ENCODE measurements at places on chromosomes 3 and 15.

- no peak for DNase-seq
These were observed 121.0 kb downstream of the PDZRN3 start for GRCh38 chr3:73503781-73504180.

- no peak for DNase-seq
These were observed 242.5 kb downstream of the ZBTB20 start for GRCh38 chr3:114904633-114905032.

- DNase-seq = no peak
These were observed 296.9 kb upstream of the GADL1 start for GRCh38 chr3:31191354-31191753.

GRCh38 chr3:124584552-124585391 lies 145.5 kb upstream of the UMPS start:
- DNase-seq = peak; percentile 91

DNA sequence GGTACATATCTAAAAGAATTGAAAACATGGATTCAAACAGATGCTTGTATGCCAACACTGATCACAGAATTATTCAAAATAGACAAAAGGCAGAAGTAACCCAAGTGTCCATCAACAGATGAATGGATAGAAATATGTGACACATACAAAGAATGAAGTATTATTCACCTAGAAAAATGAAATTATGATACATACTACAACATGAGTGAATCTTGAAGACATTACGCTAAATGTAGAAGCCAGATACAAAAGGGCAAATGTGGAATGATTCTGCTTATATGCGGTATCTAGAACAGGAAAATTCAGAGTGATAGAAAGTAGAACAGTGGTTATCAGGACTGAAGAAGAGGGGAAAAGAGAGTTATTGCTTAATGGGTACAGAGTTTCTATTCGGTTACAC lies 26.2 kb upstream of the SLC12A8 start:
- DNase-seq = no peak

- DNase-seq = no peak
These were observed 309.1 kb downstream of the KCNH8 start for GRCh38 chr3:19457449-19457848.
